Stimulated activated CD8-positive, alpha-beta memory T cell treated with anti-CD3 and anti-CD28 coated beads, Interleukin-15, amount 100 ng/mL, for 1 hour (primary cell): ENCODE measurements at places on chromosomes 2 and 18.

DNA sequence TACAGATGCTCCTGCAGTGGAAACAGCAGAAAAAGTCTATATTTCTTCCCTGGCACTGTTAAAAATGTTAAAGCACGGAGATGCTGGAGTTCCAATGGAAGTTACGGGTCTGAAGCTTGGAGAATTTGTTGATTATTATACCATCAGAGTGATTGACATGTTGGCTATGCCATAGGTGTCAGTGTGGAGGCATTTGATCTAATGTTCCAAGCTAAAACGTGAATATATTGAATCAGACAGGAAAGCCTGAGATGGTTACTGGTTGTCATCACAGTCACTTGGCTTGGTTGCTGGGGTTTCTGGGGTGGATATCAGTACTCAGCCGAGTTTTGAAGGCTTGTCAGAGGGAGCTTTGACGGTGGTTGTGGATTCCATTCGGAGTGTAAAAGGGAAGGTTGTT is 262.9 kb upstream of the CNTNAP5 start:
- no peak for DNase-seq

- DNase-seq: no peak
These were observed 156.9 kb upstream of the DCC start for GRCh38 chr18:52183107-52183506.

DNA sequence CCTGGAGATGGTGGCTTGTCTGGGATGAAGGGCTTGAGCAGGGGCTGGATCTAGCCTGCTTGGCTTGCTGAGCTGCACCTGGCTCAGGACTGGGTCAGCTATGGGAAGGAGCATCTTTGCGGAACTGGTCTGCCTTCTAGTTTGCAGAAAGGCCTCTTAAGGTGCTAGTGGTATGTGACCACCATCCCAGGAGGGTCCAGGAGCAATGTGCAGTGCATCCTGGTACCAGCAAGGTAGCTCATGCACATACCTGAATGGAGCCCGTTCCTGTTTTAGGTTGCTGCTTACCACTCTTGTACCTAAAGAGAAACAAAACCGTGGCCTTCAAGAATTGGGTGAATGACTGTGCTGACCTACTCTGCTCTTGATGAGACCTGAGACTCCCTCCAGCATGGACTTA is 118.6 kb upstream of the PELI1 start:
- DNase-seq: no peak

DNA sequence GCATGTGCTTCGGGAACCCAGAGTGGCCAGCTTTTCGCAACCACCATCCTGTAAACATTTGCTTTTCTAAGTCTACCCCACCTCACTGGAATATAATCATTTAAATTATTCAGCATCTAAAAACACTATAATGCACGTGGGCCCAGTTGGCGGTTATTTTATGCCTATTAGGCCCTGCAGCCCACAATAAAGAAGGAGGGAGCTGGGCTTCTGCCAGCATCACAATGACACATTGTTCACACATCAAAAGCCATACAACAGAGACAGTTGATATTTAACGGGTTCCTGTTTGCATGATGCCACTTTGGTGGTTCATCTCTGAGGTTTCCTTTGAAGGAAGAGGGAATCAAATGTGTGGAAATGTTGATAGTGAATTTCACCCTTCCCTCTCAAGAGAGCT is 916.0 kb upstream of the CELF4 start:
- DNase-seq: no peak

GRCh38 chr2:44470151-44470550 is 108.4 kb downstream of the CAMKMT start:
- no peak for DNase-seq

DNA sequence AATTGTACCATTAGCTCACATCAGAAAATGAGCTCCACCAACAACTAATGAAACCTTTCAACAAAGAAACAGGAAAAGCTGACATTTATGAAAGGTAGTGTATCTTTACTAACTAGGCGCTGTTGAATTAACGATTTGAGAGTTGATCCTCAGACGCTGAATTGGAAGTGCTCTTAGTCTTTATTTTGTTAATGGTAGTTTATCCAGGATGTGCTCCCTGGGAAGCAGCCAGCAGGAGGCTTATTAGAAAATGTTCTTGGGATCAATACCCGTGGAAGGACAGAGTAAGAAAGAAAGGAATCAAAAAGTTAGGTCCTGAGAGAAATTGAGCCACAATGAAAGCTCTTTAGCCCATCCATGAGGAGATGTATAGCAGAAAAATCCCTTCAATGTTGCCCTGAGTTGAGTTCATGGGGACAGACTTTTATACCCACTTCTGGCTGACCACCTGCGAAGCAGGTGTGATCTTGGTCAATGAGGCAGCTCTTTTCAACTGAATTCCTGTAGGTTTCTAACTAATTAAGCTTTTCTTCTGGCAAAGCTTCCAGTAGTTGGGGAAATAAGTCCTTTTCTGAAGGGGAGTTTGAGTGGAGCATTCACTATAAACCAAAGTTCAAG is 492.6 kb upstream of the REG3G start:
- DNase-seq: no peak

GRCh38 chr2:102674370-102674769 is 55.0 kb downstream of the SLC9A2 start:
- DNase-seq: no peak

- no peak for DNase-seq
These were observed 34.3 kb downstream of the FANCL start for GRCh38 chr2:58206785-58207184.

GRCh38 chr2:126634273-126634861 is 21.6 kb upstream of the GYPC start:
- DNase-seq: no peak

DNA sequence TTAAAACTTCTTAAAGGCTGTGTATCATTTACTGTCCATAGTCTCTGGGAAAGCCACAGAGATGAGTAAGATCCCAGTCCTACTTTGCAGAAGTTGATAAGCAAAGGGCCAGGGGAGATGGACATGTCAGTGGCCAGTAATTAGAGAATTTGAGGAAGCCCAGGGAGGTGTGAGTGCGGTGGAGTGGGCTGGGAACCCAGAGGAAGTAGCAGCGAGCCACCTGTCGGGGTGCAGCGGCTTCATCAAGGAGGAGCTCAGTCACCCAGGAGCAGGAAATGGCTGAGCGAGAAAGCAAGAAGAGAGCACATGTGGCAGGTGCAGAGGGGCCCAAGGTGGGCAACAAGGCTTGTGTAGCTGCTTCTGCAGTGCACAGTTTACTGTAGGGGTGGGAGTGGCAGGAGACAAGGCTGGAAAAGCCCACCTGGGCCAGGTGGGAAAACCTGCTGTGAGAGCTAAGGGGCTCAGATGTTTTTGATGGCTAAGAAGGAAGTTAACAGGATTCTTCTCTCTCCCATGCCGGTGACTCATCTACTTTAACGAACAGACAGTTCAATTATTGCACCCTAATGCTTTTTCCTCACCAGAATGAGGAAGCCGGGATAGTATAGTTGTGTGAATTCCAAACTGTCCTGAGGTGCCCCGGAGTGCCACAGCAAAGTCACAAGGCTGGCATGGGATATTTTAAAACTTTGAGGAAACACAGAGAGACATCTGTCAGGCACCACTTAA is 34.8 kb upstream of the MGAT5 start:
- DNase-seq: peak; percentile 14

DNA sequence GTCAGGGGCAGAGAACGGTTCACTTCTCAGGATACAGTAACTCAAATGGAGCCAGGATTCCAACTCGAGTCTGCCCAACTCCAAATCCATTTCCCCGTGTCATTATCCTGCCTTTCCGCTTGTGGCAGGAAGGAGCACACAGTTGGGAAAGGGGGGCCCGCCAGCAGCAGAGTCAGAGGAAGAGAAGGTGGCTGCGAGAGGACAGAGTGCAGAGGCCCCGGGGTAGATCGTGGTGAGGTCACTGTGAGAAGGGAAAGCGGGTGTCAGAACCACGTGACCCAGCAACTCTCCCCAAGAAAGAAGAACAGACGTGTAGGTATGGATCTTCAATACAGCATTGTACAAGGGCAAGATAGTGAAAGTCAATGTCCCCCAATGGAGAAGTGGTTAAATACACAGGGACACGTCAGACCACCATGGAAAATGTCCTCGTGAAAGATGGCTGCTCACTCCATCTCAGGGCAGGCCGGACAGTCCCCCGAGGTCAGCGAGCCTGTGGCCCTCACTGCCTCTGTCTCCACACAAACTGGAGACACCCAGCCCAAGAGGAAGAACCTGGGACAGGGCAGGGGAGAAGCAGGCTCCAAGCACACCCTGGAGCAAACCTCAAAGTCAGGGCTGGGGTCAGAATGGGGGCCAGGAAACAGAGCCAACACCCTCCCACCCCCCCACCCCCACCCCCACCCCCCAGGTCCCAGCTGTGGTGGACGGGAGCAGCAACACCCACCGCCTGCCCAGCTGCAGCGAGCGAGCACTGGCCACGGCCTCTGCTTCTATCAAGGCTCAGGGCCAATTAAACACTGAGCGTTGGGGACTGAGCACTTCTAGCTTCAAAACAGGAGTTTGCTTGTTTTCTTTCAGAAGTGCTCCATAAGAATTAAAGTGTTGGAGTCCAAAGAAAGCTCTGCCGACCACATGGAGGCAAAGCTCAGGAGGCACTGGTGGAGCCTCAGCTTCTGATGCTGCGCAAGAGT is 92.7 kb downstream of the EIPR1 start:
- no peak for DNase-seq

DNA sequence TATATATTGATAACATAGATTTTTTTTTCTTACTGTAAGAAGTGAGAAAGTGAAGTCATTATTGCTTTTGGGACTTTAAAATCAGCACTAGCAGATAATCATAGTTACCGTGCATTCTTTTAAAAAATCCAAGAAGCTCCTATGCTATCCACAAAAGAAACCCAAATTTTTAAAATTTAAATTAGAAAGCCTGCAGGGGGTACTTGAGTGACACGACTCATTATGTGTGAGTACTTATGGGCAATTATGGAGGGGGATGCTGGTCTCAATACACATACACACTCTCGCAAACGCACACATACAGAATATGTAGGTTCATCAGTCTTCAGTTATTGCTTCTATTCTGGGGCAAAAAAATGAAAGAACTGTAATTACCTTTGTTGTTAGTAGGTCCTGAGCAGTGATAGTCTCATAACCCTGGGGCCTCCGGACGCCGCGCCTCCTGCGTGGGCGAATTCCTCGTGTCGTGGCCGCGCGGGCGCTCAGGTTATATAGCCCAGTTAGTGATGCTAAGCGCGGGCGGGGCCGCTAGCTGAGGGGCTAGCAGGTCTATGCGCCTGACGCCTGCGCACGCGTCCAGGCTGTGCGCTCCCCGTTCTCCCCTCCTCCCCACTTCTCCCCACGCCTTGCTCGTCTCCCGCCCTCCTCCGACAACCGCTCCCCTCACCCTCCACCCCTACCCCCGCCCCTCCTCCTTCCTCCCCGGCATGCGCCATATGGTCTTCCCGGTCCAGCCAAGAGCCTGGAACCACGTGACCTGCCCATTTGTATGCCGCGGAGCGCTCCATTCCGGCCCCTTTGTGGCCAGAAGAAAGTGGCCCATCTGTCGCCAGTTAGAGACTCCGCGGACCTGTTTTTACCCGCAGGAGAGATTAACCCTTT is at the start of gene NEUROD1:
Gene NEUROD1, minus strand, starts transcription at position 463 of the 882 bp plus-strand sequence. CDS start 1,657 bp downstream, outside the sequence.
- no peak for DNase-seq
